Mammary epithelial cell (primary cell): ENCODE measurements at places on chromosomes 5 and 9. TPM values are rescaled to one million over a fixed set of nuclear protein-coding genes. Genes with fewer than 3 reads are reported as not detected.

The MARCHF11 gene
- polyA plus RNA-seq: not detected

The GARNL3 gene
- 0.26 TPM for polyA plus RNA-seq

The HNRNPK gene
- polyA plus RNA-seq: 346 TPM

The TUBB4B gene
- polyA plus RNA-seq: 853 TPM

The SPINK13 gene
- not detected for polyA plus RNA-seq

The RPS14 gene
- 6,134 TPM for polyA plus RNA-seq

The ZBTB5 gene
- polyA plus RNA-seq: 8.2 TPM

The PCDHGB1 gene
- 0.14 TPM for polyA plus RNA-seq

The TTC23L gene
- polyA plus RNA-seq: 0.10 TPM

The CCDC180 gene
- 0.17 TPM for polyA plus RNA-seq

The PKD2L2 gene
- polyA plus RNA-seq: not detected

The FAM174A gene
- polyA plus RNA-seq: 8.0 TPM

The LCN15 gene
- not detected for polyA plus RNA-seq

The SPAAR gene
- polyA plus RNA-seq: 0.27 TPM

The PDE6A gene
- polyA plus RNA-seq: 0.06 TPM

The PROB1 gene
- 0.03 TPM for polyA plus RNA-seq

The PCA3 gene
- not detected for polyA plus RNA-seq

The FCN2 gene
- polyA plus RNA-seq: not detected

The QSOX2 gene
- 12.3 TPM for polyA plus RNA-seq

The SLC4A9 gene
- polyA plus RNA-seq: 0.07 TPM

The EPB41L4A gene
- 0.28 TPM for polyA plus RNA-seq

The ZFP37 gene
- 0.43 TPM for polyA plus RNA-seq

The ASTN2 gene
- polyA plus RNA-seq: 0.31 TPM
